ENCODE measurements at places on chromosomes 3 and 15.
A peak's percentile ranks its signal among the peaks of the same experiment; 100 is the strongest.

- DNase-seq = no peak
Measured at GRCh38 chr15:68626283-68626682, 47.5 kb downstream of the CORO2B start.

- DNase-seq = no peak
Measured at GRCh38 chr15:69570454-69570853, 117.8 kb downstream of the RPLP1 start.

DNA sequence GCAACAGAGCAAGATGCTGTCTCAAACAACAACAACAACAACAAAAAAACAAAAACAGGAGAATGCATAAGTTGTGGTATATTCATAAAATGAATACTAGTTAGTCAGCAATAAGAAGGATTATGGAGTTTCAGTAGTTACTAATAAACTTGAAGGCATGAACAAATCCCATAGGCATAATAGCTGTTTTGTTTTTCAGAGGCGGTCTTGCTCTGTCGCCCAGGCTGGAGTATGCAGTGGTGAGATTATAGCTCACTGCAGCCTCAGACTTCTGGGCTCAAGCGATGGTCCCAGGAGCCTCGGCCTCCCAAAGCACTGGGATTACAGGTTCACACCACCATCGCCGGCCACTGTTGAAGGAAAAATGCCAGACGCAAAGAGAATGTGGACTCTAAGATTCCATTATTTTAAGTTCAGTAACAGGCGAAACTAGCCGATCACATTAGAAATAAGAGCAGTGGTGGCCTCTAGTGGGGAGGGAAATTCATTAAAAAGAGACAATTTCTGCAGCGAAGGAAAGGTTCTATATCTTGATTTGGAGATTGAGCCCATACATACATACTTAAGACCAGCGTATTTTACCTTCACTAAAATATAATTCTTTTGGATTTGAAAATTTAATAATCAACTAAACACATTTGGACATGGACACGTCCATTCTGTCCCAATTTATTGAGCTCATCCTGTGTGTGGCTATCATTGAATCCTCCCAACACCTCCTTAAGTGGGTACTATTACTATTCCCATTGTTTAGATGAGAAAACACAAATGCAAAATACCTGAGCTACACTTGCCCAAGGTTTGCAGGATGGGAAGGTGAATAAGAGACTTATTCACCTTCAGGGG is 27.4 kb upstream of the HDAC11 start:
- DNase-seq = peak; percentile 40

- peak; percentile 46 for DNase-seq
Measured at GRCh38 chr15:92899601-92899947, 550 bp upstream of the CHD2 start.

DNA sequence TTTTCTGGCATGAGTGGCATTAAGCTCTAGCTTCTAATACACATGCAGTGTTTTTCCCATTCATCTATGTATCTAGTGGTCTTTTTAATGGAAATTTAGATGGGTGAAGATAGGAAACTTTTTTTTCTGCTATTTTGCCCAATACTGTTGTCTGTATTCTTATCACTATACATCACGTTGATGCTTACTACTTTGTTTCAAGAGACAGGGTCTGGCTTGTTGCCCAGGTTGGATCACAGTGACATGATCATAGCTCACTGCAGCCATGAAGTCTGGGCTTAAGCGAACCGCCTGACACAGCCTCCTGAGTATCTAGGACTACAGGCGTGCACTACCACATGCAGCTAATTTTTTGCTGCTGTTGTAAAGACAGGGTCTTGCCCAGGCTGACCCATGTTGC is 84.6 kb downstream of the PEAK1 start:
- DNase-seq = no peak

GRCh38 chr3:139934613-139935015 is 371 bp upstream of the CLSTN2 start:
- DNase-seq = no peak

DNA sequence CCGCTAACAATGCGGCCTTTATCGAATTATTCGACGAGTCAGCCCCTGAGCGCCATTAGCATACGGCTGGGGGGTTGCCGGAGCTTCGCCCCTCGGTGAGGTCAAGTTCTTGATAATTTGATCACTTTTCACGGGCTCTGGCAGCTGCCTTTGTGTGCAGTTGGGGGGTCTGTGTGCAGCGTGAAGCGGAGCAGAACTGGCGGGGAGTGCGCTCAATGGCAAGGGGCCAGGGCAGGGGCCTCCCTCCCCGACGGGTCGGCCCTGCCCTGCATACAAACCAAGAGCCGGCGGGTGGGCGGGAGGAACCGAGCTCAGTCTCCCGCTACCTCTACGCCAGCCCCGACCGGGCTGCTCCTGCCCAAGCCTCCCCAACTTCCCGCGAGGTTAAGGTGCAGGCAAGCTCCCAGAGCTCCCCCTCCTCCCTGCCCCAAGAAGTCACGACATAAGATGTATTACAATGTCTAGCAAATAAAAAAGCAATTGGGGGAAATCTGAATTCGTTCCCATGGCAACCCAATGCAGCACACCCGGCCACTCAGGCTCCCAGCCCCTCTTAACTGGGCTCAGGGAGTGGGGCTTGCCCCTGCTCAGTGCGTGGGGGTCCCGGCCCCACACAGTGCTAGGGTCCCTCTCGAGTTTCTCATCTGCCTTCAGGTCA is 34.1 kb upstream of the POLG start:
- no peak for DNase-seq

DNA sequence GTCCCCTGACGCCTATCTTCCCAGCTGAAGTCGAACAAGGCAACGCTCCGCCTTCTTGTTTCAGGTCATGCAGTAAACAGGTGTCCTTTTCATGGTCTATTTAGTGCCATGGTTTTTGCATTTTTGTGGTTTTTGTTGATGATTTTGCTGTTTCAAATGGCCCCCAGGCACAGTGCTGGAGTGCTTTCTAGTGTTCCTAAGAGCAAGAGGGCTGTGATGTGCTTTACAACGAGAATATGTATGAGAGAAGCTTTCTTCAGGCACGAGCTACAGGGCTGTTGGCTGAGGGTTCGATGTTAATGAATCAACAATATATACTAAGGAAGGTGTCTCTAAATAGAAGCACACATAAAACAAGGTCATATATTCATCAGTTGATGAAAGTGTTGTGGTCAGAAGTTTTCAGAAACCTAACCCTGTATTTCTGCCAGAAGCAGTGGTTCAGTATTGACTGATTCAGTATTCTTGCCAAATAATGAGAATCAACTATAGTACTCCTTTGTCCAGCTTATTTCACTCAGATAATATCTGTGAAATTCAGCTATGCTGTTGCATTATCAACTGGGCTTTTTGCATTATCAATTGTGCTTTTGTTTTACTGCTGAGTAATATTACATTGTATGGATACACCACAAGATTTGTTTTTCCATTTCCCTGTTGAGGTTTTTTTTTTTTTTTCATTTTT is 18.5 kb downstream of the LIMD1 start:
- no peak for DNase-seq

- no peak for DNase-seq
Measured at GRCh38 chr3:149990423-149990948, 19.8 kb upstream of the PFN2 start.

DNA sequence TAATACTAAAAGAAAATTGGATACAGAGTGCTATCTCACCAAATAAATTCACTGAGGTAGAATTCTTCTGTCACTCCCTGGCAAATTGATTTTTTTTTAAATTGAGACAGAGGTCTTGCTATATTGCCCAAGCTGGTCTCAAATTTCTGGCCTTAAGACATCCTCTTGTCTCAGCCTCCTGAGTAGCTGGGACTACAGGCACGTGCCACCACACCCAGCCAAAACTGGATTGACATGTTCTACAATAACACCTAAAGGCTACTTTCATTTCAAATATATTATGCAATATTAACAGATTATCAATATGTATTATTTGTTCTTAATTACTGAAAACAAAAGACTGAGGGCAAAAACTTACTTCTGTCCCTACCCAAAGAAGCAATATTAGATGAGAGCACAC is 36.7 kb downstream of the TFDP2 start:
- DNase-seq = no peak

GRCh38 chr3:173479301-173479700 is 81.8 kb downstream of the NLGN1 start:
- no peak for DNase-seq

- no peak for DNase-seq
Measured at GRCh38 chr15:60373327-60373726, 24.5 kb downstream of the ANXA2 start.

DNA sequence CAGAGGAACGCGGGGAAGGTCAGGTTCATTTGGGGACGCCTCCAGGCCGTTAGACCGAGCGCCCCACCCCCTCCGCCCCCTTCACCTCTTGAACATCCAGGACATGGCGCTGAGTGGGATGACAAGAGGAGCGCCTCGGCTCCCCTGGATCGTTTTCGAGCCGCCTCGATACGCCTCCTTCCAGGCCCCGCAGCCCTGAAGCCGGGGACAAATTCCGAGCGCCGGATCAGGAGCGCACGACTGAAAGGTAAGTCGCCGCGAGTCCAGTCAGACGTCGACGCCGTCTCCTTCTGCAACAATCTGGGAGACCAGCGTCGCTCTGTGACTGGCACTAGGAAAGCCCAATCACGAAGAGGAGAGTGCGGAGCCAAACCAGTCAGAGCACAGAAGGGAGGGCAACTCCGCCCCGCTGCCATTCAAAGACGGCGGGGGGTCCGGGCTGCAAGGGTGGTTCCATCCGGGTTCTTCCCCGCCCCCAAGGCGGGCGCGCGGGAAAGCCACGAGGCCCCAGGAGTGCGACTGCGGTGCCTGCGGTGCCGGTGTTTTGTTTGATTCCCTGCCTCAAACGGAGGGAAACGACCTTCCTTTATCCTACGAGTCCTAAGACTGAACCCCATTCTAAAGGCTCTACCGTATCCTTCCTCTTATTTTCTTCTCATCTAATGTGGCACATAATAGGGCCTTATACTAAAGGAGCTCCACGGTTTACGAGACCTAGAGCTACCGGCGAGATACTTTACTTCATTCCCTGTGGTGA is at the start of gene HLTF:
HLTF (minus strand) TSS at position 302 of the 757 bp plus-strand sequence; CDS start at position 105, 197 bp downstream.
- peak; percentile 87 for DNase-seq

DNA sequence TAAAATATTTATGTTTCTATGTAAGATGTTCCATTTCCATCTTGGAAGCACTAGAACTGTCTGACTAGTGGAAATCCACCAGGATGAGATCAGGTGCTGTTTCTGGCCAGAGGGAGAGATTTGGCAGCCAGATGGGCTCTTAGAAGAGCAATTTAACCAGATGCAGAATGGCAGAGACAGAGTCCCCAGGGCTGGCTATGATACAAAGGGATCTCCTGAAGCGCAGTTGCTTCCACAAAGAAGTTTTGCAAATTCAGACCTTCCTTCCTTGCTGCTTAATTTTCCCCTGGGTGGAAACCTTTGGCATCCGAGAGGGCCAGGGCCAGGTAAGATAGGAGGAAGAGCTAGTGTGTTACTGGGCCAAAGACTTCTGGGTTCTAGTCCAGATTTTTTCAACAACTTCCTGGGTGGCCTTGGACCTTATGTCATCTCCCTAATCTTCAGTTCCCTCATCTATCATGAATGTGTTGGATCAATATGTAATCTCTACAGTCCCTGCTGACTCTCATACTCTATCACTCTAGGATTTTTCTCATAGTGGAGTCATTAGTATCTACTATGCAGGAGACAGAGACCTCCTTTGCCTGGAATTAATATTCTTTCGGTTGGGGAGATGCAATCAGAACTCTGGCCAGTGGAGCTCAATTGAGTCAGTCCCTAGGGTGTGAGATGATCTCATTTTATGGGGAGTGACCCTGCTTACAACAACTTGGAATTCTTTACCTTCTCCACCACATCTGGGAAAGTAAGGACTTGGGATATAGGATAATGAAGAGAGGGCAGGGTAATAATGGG is 41.1 kb upstream of the NDUFB4 start:
- no peak for DNase-seq

GRCh38 chr3:13728487-13728886 is 151.4 kb downstream of the WNT7A start:
- DNase-seq = no peak

- no peak for DNase-seq
Measured at GRCh38 chr3:48432411-48433371, 2.8 kb upstream of the PLXNB1 start.

DNA sequence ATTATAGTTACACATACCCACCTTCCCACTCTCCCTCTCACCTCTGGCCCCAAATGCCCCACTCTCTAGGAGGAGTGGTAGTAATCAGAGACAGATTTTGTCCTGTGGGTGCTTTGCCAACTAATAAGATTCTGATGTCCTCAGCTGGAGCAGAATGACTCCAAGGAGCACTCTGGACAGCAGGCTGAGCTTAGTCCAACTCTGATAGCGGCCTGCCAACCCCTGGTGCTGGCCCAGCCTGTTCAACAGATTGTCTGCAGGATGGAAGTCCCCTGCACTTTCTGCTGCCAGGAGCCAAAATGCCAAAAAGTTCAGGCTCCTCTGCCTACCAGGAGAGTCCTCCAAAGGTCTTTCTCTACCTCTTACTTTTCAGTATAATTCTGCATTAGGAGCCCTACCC is 160.5 kb upstream of the UMPS start:
- DNase-seq = no peak

DNA sequence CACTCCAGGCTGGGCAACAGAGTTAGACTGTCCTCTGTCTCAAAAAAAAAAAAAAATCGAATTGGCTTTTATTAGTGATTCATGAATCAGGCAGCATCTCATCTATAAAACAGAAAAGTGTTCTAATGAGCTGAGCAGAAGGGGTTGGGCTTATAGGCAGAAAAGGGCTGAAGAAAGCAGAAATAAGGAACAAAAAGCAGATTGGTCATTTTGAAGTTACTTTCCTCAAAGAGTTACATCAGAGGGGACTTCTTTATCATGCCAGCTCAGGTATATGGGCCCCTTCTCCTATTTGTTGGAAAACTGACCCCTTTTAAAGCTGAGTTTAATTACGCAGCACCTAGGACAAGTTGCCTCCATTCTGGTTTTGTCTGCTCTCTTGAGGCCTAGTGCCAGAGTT is 722 bp upstream of the POGLUT1 start:
- DNase-seq = peak; percentile 39

DNA sequence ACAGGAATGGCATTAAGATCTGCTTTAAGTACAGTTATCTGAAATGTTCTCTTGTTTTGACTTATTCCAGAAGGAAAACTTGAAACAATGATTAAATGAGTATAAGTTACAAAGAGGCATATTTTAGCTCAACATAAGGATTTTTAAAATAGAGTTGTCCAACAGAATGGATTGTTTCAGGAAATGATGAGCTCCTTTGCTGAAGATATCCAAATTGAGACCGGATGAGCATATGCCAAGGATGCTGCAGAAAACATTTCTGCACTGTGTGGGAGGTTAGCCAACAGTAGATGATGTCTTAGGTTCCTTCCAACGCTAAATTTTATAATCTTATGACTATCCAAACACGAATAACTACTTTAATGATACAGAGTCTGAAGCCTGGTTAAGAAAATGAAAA is 226.5 kb upstream of the NANOGP8 start:
- no peak for DNase-seq

- no peak for DNase-seq
Measured at GRCh38 chr3:154981201-154981600, 98.9 kb upstream of the MME start.

DNA sequence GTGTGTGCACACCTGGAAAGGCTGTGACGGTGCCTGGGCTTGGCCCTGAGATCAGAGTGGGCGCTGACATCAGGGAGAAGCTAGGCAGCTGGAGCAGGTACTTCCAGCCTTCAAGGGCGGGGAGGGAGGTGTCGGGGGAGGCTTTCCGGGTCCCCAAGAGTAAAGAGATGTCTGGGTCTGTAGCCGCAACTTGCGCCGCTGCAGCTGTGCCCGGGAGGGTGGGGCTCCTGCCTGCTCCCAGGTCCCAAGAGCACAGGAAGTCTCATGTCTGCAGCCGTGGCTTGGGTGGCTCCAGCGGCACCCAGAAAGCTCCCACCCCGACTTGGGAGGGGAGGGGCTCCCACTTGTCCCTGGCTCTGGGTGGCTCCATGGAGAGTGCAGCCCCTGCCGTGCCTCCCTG is 103.2 kb upstream of the BNIP2 start:
- no peak for DNase-seq

GRCh38 chr3:185741586-185741985 is 83.3 kb downstream of the IGF2BP2 start:
- DNase-seq = no peak
